Fibroblast of the aortic adventitia (primary cell): ENCODE measurements at places on chromosomes 11 and 22. TPM values are rescaled to one million over a fixed set of nuclear protein-coding genes. Genes with fewer than 3 reads are reported as not detected.

Gene PRR33
- total RNA-seq, result not detected in 2 replicates

Gene TMPRSS5
- total RNA-seq, result 0.09 TPM in 1 of 2 replicates, not detected in the other

Gene SEPTIN3
- 0.65 TPM in 1 of 2 replicates, not detected in the other for total RNA-seq

Gene SCO2
- total RNA-seq, result 0.49 and 3.4 TPM in 2 replicates

Gene DGAT2
- 0.16 and 13.4 TPM in 2 replicates for total RNA-seq

Gene WNT11
- total RNA-seq, result 1.2 TPM in 1 of 2 replicates, not detected in the other

Gene KCNJ11
- total RNA-seq, result not detected in 2 replicates

Gene IGF2
- 3.3 and 4.2 TPM in 2 replicates for total RNA-seq

Gene CALCA
- not detected in 2 replicates for total RNA-seq

Gene GNG3
- total RNA-seq, result not detected in 2 replicates

Gene RFPL1
- total RNA-seq, result not detected in 2 replicates

Gene PCNX3
- total RNA-seq, result 21.8 and 31.5 TPM in 2 replicates

Gene EHF
- 0.18 TPM in 1 of 2 replicates, not detected in the other for total RNA-seq

Gene GPR137
- 14.4 and 20.3 TPM in 2 replicates for total RNA-seq

Gene LRRC32
- total RNA-seq, result 23.1 and 30.0 TPM in 2 replicates

Gene MYOD1
- not detected in 2 replicates for total RNA-seq

Gene C11orf87
- 0.09 TPM in 1 of 2 replicates, not detected in the other for total RNA-seq

Gene SYNGR1
- 3.9 and 14.2 TPM in 2 replicates for total RNA-seq

Gene WT1
- 0.27 and 46.6 TPM in 2 replicates for total RNA-seq

Gene KCTD14
- total RNA-seq, result 0.45 TPM in 1 of 2 replicates, not detected in the other

Gene JAML
- not detected in 2 replicates for total RNA-seq

Gene SHANK3
- 0.90 and 0.98 TPM in 2 replicates for total RNA-seq

Gene OR52I1
- total RNA-seq, result not detected in 2 replicates

Gene MN1
- 27.9 and 55.9 TPM in 2 replicates for total RNA-seq

Gene CARD10
- 5.8 and 13.1 TPM in 2 replicates for total RNA-seq

Gene MRGPRX4
- total RNA-seq, result not detected in 2 replicates

Gene SIAE
- 14.6 and 15.1 TPM in 2 replicates for total RNA-seq

Gene OR2AG2
- 0.09 and 0.33 TPM in 2 replicates for total RNA-seq

Gene MAJIN
- not detected in 2 replicates for total RNA-seq
